ENCODE measurements at places on chromosomes 5 and 9. TPM values are rescaled to one million over a fixed set of nuclear protein-coding genes. Genes with fewer than 3 reads are reported as not detected.

DNA sequence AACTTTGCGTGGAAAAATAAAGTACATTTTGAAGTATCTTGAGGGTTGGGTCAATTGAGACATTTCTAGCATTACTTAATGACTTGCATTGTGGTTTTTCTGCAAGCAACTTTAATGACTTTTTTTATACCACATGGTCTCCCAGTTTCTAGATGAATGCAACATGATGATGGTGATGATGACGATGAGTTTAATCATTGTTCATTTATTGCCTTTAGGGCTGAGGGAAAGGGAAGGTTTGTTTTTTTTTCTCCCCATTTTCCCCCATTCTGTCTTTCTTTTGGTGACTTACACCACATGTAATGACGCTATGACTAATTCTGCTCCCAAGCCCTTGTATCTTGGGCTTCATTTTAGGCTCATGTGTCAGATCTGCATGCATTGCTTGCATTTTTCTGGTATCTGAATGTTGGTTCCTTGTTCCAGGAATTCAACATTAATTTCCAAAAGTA, 57.7 kb upstream of the NXNL2 start:
- peak; percentile 98 for DNase-seq

GRCh38 chr5:56663523-56663922, 151.8 kb upstream of the MAP3K1 start:
- no peak for DNase-seq

The SLC1A1 gene
- total RNA-seq, result 41.6 TPM

DNA sequence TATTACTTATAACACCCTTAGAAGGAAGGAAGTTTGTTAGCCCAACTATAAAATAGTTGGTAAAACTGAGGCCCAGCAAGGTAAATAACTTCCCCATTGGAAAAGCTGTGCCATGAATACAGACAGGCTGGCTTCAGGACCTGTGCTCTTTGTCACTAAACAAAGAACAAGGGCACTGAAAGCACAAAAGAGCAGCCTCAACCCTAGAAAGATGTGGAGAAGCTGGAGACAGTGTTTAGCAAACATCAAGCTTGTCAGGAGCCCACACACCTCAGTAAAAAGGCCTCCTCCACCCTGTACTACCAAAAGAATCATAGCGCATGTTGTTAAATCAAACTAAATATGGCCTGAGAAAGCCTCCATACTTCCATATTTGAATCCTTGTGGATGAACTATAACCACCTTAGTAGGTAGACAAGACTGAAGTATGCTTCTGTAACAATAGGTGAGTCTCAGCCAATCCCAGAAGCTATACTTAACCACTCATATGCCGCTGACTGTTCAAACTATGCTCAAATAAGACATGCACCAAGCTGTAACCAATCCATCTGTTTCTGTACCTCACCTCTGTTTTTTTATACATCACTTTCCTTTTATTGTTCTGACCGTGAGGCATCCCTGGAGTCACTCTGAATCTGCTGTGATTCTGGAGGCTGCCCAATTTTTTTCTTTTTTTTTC, 18.4 kb upstream of the SCGB3A2 start:
- no peak for DNase-seq

- DNase-seq, result no peak
Measured at GRCh38 chr9:6884990-6885389, 127.2 kb downstream of the KDM4C start.

GRCh38 chr9:79644601-79645000, 72.8 kb downstream of the TLE4 start:
- no peak for DNase-seq

- no peak for DNase-seq
Measured at GRCh38 chr5:126497506-126497905, 74.3 kb downstream of the GRAMD2B start.

The CDX1 gene
- not detected for total RNA-seq

DNA sequence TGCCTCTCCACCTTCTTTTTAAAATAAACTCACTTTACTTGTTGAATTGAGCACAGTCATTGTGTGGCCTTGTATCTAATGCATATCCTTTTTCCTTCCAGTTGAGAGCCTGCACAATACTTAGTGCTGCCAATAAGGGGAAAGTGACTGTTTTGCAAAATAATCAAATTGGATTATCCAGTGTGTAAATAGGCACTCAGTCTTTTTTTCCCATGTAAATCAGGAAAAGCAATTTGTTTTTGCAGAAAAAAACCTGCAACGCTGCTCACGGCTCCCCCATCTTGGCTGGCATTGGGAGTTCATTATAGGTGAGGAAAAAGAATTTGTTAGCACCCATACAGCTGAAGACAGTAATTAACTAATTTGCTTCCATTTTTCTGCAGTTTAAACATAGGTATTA, 299.9 kb downstream of the CSNK1G3 start:
- no peak for DNase-seq

The NMUR2 gene
- total RNA-seq, result 6.4 TPM

GRCh38 chr5:120917214-120917758, 453.2 kb downstream of the PRR16 start:
- DNase-seq, result no peak

The PPIC gene
- 21.9 TPM for total RNA-seq

DNA sequence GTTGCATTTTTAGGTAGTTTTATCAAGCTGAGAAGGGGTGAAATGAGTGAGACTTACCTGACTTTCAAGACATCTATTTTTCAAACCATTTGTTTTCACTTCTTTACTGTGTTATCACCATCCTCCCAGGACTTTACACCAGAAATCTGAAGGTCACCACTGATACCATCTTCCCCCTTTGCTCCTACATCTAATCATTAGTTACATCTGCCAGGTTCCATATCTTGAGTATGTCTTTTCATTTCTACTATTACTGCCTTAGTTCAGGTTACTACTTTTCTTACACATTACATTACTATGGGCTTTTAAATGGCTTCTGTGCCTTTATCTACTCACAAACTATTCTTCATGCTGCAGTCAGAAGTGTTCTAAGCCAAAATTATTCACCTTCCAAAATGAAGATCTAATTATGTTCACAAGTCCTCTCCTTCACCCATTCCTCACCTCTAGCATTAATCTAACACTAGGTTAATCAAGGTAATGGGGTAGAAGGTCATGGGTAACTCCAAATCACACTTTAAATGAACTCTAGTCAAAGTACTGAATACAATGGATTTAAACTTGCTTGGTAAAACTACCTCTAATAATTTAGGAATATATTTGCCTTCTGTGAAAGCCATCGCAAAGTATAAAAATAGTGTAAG, 2.1 kb upstream of the HSDL2 start:
- no peak for DNase-seq

The CD14 gene
- total RNA-seq, result 0.96 TPM

The EQTN gene
- not detected for total RNA-seq

The DMRT3 gene
- total RNA-seq, result not detected

- DNase-seq, result no peak
Measured at GRCh38 chr5:68372161-68372560, 156.6 kb downstream of the PIK3R1 start.

- peak; percentile 29 for DNase-seq
Measured at GRCh38 chr9:115757461-115757860, 396.1 kb upstream of the PAPPA start.

DNA sequence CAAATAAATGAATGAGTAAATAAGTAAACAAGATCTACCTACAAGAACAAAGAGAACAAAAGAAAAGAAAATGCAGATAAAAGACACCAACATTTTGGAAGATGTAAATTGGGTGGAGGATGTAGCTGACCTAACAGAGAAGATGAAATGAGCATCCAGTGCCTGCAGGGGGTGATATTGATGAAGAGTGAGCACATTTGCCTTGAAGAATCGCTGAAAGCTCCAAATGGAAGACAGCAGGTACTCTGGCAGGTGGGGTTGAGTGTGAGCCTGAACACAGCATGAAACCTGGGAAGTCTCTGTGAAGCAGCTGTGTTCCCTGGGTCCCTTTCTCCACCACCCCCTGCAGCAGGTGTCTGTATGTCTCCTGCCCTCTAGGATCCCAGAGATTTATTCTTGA, 125.6 kb downstream of the NXNL2 start:
- DNase-seq, result peak; percentile 14

GRCh38 chr9:133142684-133143622, 20.8 kb downstream of the GBGT1 start:
- DNase-seq, result no peak

The IL33 gene
- total RNA-seq, result not detected

The NUDCD2 gene
- 21.5 TPM for total RNA-seq

DNA sequence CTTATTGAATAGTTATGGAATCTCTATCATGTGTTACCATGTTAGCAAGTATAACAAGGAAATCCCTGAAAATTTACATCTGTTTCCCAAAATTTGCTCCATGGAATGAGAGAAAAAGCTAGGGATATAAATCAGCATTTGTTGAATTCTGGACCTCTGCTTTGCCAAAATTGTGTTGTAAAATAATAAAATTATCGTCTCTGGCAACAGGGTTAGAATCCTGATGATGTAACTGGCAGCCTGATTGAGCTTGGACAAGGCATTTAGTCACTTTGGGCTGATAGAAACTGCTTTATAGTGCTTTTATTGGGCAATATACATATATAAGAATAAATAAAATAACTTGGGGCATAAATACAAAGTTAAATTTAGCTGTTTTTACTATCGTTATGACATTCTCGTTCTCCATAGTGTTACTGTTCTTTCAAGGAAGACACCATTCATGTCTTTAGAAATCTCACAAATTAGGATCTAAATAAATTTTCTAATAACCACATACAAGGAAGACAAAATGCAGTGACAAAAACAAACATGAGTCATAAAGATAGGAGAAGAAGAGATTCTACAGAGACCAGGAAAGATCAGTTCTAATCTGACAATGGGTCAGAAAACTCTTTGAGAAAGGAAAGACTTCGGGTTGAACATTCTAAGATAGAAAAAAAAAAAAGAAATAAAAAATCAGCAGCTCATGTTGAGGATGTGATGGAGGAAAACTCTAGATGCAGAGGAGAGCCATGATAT, 145.0 kb upstream of the CDH10 start:
- DNase-seq, result no peak

DNA sequence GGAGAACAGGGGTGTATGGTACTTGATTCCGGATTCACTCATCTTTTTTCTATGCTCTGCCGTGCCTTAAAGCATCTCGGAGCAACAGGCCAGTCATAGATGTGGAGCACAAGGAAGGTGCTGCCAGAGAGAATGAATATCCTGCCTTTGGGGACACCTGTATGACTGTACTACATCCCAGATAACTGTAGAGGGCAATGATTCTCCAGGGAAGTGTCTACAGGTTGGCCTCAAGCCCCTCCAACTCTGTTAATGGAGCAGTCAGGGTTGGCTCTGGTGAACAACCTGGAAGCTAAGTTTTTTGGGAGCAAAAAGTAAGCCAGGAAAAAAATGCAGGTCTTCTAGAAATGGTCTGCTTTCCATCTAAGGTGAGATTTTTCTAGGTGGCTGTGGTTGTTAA, 71.0 kb downstream of the NREP start:
- no peak for DNase-seq

DNA sequence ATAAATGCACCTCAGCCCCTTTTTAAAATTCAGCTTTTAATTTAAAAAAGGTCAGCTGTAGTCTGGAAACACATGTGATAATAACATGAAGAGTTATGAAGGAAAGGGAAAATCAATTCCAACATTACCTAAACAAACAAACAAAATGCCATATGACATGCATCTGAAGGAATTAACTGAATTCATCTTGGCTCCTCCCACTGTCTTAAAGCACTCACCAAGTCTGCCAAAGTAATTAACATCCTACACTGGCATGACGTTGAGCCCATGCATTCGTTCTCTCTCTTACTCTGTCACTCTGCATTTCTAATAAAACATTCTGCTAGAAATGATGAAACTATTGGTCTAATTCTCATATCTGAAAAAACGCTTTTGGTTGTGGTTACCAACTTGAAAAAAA, 37.7 kb downstream of the TSSK1B start:
- no peak for DNase-seq

The TPPP gene
- not detected for total RNA-seq

DNA sequence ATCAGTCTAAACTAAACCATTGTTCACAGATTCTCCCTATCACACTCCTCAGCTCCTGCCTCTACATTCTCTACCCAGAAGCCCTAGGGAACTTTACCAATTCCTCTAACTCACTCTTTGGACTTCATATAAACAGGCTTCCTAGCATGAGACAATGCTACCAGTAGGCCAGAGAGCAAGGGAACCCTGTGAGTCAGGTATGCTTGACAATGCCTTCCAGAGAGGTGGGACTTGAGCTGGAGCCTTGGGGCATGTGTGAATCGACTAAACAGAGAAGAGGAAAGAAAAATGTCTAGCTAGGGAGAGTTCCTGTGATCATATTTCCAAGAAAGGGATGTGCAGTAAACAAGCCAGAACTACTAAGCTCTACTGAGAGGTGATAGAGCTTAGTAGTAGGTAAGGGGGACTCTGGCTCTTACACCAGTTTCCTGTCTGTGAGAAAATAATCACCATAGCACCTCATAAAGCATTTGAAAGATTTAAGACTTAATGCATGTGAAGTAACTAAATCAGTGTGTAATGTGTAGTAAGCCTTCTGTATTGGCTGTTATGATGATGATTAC, 6.4 kb upstream of the RFK start:
- peak; percentile 15 for DNase-seq

GRCh38 chr9:107170801-107171200, 112.3 kb upstream of the RAD23B start:
- no peak for DNase-seq

GRCh38 chr5:87103616-87104287, 163.9 kb upstream of the RASA1 start:
- DNase-seq, result no peak

GRCh38 chr9:98971168-98971914, 27.6 kb downstream of the COL15A1 start:
- peak; percentile 13 for DNase-seq

GRCh38 chr5:128035689-128036088, 47.9 kb upstream of the SLC12A2 start:
- peak; percentile 49 for DNase-seq

The IFNA14 gene
- total RNA-seq, result not detected

- DNase-seq, result no peak
Measured at GRCh38 chr5:31990081-31990650, 184.0 kb downstream of the GOLPH3 start.

GRCh38 chr5:81286059-81286617, 15.2 kb upstream of the ZCCHC9 start:
- DNase-seq, result peak; percentile 68

DNA sequence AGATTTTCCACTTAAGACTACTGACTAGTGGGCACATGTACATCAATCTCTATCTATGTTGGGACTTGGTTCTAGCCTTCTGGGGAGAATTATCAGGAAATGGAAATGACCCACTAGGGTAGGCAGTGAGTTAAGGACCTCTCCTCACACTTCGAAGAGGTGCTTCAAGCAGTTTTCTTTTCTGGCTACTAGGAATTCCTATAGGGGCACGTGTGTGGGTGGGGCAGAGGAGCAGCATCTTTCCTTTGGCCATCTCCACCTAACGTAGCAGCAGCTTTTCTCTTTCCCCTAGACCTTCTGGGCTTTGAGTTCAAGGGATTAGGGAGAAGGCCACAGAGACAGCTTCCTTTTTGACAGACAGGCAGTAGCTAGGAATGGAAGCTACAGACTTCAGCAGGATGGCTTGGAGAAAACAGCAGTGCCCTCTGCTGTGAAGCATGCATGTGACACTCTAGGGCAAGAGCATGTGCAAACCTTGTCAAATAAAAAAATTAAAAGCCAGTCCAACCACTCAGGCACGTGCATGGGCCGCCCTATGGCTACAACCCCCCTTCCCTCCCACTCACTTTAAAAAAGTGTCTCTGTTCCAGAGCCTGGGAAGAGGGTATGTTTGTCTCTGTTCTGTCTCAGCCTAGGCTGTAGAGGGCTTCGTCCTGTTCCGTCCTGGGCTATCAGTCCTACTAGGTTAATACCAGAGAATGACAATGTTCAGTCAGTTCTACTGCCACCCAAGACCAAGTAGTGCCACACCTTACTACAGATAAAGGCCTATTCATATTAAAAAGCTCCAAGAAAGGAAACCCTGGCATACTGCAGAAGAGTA, 8.7 kb upstream of the GFRA3 start:
- DNase-seq, result peak; percentile 15

- peak; percentile 50 for DNase-seq
Measured at GRCh38 chr9:119268985-119269384, 100.2 kb downstream of the BRINP1 start.
